Hindlimb muscle (tissue), 1 donor: ENCODE measurements at places on chromosomes 7 and 10. TPM values are rescaled to one million over a fixed set of nuclear protein-coding genes. Genes with fewer than 3 reads are reported as not detected.
A peak's percentile ranks its signal among the peaks of the same experiment; 100 is the strongest.

GRCh38 chr7:15937571-15937970 lies 251.1 kb upstream of the MEOX2 start:
- no peak for DNase-seq

The POMZP3 gene
- polyA plus RNA-seq, result 13.2 TPM

- no peak for DNase-seq
Observed at GRCh38 chr7:43629857-43630256, 46.9 kb downstream of the STK17A start.

- DNase-seq, result no peak
Observed at GRCh38 chr7:45185028-45185863, 27.7 kb downstream of the RAMP3 start.

GRCh38 chr10:24606021-24606420 lies 117.7 kb downstream of the ARHGAP21 start:
- no peak for DNase-seq

GRCh38 chr7:7491044-7491443 lies 44.6 kb downstream of the COL28A1 start:
- DNase-seq, result no peak

The PRR15 gene
- not detected for polyA plus RNA-seq

GRCh38 chr7:6316226-6316625 lies 43.8 kb upstream of the CYTH3 start:
- peak; percentile 15 for DNase-seq

The CPN1 gene
- not detected for polyA plus RNA-seq

DNA sequence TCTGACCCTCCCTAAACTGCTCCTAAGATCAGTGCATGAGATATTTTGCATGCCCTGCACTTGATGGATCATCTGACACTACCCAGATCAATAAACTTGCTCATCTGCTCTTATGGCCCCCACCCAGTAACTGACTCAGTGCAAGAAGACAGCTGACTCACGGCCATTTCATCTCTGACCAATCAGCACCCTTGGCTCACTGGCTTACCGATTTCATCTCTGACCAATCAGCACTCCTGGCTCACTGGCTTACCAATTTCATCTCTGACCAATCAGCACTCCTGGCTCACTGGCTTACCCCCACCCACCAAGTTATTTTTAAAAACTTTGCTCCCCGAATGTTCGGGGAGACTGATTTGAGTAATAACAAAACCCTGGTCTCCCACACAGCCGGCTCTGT lies 37.2 kb upstream of the OPTN start:
- no peak for DNase-seq

The TMEM213 gene
- 0.13 TPM for polyA plus RNA-seq

The SFMBT2 gene
- polyA plus RNA-seq, result 7.9 TPM

GRCh38 chr7:154927624-154928125 lies 75.2 kb downstream of the PAXIP1 start:
- peak; percentile 76 for DNase-seq

DNA sequence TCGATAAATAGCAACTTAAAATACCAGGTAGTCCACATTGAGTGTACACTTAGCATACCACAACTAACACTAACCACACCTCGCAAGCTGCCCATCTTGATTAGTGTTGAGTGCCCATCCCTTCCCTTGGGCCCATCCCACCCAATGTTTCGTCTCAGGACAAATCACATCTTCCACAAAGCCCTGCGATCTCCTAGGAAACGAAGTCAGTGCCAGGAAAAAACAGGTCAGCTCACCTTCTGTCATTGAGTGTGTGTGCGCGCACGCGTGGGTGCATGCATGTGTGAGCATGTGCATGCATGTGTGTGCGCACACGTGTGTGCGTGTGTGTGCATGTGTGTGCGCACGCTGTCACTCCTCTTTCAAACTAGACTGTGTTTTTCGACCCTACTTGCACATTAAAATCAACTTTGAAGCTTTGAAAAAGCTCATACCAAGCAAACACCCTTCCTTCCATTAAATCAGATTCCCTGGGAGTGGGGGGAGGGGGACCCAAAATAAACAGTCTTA lies 48.8 kb upstream of the OPALIN start:
- DNase-seq, result no peak

GRCh38 chr10:23293145-23293724 lies 51.4 kb downstream of the C10orf67 start:
- DNase-seq, result peak; percentile 11

The CALD1 gene
- 93.4 TPM for polyA plus RNA-seq

- no peak for DNase-seq
Observed at GRCh38 chr10:126668505-126668904, 2.0 kb downstream of the C10orf90 start.

DNA sequence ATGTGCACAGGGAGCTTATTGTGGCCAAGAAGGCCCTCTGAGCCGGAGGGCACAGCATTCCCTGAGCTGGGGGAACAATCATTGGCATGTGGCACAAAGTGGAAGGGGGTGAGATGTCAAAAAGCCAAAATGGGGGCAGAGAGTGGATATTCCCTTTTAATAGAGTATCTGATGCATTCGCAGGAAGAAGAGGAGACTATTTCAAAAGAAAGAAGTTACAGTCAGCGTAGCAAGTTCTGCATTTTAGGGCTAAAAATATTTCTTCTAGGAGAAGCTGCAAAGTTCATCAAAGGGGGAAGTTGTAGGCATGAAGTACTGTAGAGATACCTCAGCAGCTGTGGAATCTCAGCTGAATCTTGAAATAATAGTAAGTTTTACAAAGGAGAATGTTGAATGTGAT lies 136.0 kb upstream of the WDR11 start:
- no peak for DNase-seq

GRCh38 chr7:49400891-49401550 lies 372.4 kb upstream of the VWC2 start:
- no peak for DNase-seq

The CCDC71L gene
- polyA plus RNA-seq, result 4.6 TPM

The KCNH2 gene
- polyA plus RNA-seq, result 29.3 TPM
